ENCODE measurements at places on chromosomes 7 and 10.
A peak's percentile ranks its signal among the peaks of the same experiment; 100 is the strongest.

- no peaks in the 10 kb centered on the region for H3K36me3 ChIP-seq
- H3K4me3 ChIP-seq, result no peak overlapping the region
- no peaks in the 10 kb centered on the region for H3K27me3 ChIP-seq
- H3K27ac ChIP-seq, result no peak overlapping the region
- H3K4me1 ChIP-seq, result no peaks in the 10 kb centered on the region
- DNase-seq, result no peak
These were observed 316.0 kb downstream of the AGMO start for GRCh38 chr7:15245831-15246230.

DNA sequence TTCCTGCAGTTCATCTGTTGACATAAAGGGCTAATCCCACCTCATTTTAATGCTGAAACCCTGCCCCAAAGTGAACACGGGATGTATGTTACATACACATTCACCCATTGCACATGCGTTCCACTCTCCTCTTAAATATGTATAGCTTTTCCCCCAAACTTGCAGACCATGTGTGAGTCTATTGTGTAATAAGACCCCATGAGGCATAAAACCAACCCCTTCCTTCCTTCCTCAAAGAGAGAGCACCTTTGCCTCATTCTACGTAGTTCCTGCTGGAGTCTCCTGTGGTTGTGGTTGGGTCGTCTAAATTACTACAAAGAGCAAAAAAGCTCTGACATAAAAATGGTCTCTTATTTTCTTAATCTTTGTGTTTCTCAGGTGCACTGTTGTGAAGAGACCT is 345.7 kb upstream of the KLF6 start:
- H3K4me3 ChIP-seq, result no peak overlapping the region
- H3K36me3 ChIP-seq, result no peaks in the 10 kb centered on the region
- H3K4me1 ChIP-seq, result peaks cover 31% of the 10 kb centered on the region
- no peaks in the 10 kb centered on the region for H3K27me3 ChIP-seq

GRCh38 chr7:158017111-158018097 is 570.2 kb downstream of the PTPRN2 start:
- no peak for DNase-seq
- H3K36me3 ChIP-seq, result no peaks in the 10 kb centered on the region
- peaks cover 27% of the 10 kb centered on the region for H3K27me3 ChIP-seq
- no peak overlapping the region for H3K4me3 ChIP-seq
- H3K27ac ChIP-seq, result no peak overlapping the region

DNA sequence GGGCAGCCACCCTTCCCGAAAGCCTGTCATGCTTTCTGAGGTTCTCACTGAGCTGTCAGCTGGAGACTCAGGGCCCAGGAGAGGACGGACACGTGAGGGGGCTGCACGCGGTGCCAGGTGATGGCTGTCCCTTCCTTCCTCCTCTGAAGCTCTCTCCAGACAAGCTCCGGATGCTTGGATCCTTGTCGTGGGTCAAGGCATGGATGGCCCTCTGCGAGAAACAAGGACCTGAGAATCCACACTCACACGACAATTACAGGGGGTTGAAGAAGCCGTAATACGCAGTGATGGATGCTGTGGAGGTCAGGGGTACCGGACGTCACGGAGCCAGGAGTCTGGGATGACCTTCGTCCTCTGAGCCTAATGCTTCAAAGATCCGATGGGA is 170.3 kb downstream of the USP6NL start:
- no peaks in the 10 kb centered on the region for H3K36me3 ChIP-seq
- H3K27me3 ChIP-seq, result peaks cover 30% of the 10 kb centered on the region
- H3K4me3 ChIP-seq, result no peak overlapping the region
- no peak overlapping the region for H3K27ac ChIP-seq

- 0 out of 2 replicates have a peak, but pooled peaks cover 5% of the 10 kb centered on the region for H3K4me1 ChIP-seq
- peak; percentile 11 for DNase-seq
- no peaks in the 10 kb centered on the region for H3K36me3 ChIP-seq
- no peak overlapping the region for H3K27ac ChIP-seq
These were observed 4.3 kb upstream of the ELFN1 start for GRCh38 chr7:1665549-1666316.

DNA sequence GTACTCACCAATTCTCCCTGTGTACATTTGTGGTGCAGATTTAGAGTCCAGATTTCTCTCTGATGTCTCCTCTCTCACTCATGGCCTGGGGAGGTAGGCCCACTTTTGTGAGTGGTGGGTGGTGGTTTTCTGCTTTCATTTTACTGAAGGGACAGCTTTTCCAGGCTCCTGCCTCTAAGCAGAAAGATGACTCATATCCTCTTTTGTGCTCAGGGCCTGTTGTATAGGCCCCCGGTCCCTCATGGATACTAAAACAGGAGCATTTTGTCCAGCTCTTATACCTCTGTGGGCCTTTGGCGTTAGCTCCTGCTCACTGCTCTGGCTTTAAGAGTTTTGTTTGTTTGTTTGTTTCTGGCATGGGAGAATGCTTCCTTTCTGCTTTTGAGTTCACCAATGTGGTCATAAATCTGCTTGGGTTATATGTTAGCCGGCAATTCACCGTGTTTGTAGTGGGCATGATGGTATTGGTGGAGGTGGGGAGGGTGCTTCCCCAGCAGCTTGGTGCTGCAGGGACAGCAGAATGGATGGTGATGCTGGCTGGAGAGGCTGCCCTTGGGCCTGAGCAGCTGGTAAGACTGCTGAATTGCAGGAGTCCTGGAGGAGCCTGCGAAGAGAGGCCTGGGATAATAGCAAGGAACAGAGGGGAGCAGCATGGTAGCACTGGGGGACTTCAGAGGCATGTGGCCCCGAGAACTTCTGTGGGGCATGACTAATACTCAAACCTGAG is 468.7 kb downstream of the RPS24 start:
- no peaks in the 10 kb centered on the region for H3K36me3 ChIP-seq
- H3K27ac ChIP-seq, result no peak overlapping the region
- peak; percentile 62 for DNase-seq
- peaks cover 16% of the 10 kb centered on the region for H3K4me1 ChIP-seq
- no peaks in the 10 kb centered on the region for H3K27me3 ChIP-seq

- H3K4me3 ChIP-seq, result no peak overlapping the region
- DNase-seq, result no peak
- no peaks in the 10 kb centered on the region for H3K36me3 ChIP-seq
- no peaks in the 10 kb centered on the region for H3K27me3 ChIP-seq
- no peak overlapping the region for H3K27ac ChIP-seq
These were observed 35.8 kb downstream of the CREB3L2 start for GRCh38 chr7:137965942-137966640.
